Activated CD4-positive, alpha-beta T cell treated with anti-CD3 and anti-CD28 coated beads, Interleukin-2, Interleukin-4, amounts not matched to agents 100 ng/mL and 50 ng/mL, durations not matched to agents 16 hours and 8 hours (primary cell): ENCODE measurements at places on chromosomes 16 and 17.

DNA sequence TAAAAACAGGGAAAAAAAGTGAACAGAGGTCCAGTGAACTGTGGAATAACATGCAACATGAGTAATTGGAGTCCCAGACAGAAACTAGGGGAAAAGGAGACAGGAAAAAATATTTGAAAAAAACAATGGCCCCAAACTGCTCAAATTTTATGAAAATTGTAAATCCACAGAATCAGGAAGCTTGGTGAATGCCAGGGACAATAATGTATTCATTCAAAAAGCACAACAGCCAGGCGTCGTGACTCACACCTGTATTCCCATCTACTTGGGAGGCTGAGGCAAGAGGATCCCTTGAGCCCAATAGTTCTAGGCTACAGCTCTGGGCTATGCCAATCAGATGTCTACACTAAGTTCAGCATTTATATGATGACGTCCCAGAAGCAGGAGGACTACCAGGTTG is 23.7 kb downstream of the NCOR1 start:
- DNase-seq = no peak

DNA sequence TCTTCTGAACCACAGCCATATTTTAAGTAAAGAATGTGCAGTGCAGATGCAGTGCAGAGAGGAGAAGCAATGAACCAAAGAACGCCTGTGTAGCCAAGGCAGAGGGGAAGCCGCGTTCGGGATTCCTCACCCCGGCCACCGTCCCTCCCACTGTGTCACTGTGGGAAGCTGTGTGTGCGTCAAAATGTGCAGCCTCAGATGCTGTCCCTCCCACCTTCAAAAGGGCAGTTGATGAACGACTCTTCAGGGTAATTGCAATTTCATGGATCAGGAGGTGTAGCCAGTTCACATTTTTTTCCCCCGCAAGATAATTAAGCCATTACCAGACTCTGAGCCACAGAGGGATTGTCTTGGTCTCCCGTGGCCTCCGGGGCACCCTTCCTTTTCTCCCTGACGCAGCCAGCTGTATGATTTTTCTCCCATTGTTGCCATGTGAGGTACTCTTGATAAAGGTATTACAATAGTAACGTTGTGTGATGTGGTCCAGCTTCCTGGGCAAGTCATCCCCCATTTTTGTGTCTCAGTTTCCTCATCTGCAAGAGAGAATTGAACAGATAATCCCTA is 190.0 kb downstream of the FOXL1 start:
- no peak for DNase-seq

- peak; percentile 17 for DNase-seq
Measured at GRCh38 chr17:27354491-27355081, 60.7 kb downstream of the WSB1 start.

DNA sequence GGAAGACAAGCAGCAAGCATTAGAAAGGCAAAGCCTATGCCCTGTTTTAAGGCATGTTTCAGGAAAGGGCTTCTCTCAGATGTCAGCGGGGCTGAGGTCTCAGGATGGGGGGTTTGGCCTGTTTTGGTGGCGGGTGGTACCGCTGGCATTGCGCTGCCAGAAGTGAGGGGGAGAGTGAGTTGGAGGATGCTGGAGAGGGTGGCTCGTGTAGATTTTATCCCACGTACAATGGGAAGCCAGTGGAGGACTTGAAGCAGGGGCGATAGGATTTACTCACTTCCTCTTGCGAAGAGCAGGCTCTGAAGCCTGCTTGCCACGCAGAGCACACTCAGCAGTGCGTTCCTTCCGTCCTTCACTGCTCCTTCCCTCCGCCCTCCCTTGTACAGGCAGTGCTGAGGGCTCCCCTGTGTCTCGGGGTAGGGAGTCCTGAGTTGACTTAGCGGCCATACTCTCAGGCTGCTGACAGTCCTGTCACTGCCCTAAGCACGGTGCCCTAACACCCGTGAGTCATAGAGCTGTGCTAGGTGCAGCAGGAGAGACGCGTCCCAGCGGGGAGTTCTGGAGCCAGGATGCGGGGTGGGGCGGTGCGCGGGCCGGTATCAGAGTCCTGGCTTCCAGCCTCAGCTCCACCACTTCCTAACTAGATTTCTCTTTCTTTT is 113.1 kb downstream of the SNX29 start:
- peak; percentile 32 for DNase-seq

GRCh38 chr16:17470182-17470907 is 415 bp downstream of the XYLT1 start:
- no peak for DNase-seq
